ENCODE measurements at places on chromosomes 1 and 21. TPM values are rescaled to one million over a fixed set of nuclear protein-coding genes. Genes with fewer than 3 reads are reported as not detected.

DNA sequence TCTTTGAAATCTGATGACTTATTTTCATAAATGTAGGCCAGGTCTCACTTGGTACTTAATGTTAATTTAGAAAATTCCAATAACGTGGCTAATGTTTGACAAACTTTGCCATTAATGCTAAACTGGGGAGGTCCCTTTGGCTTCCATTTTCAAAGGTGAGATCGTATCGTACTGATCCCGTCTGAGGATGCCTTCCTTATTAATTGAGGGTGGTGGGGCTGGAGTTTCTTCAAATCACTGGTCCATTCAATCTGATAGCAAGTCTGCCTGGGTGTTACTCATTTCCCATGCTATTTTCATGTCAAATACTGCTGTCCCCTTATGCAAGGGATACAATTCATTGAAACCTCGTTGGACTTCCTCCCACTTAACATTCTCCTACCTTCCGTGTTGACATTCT, 327.1 kb downstream of the DISC1 start:
- H3K27ac ChIP-seq: no peak overlapping the region
- DNase-seq: no peak
- peaks cover 9% of the 10 kb centered on the region for H3K27me3 ChIP-seq
- H3K4me1 ChIP-seq: no peaks in the 10 kb centered on the region

- peaks cover 11% of the 10 kb centered on the region for H3K27me3 ChIP-seq
- peak; percentile 93 for DNase-seq
These were observed at the start of gene PPFIA4 for GRCh38 chr1:203026031-203026665. Gene PPFIA4, plus strand, starts transcription at chr1:203026491. Its CDS starts 12,518 bp downstream, at chr1:203039009.

DNA sequence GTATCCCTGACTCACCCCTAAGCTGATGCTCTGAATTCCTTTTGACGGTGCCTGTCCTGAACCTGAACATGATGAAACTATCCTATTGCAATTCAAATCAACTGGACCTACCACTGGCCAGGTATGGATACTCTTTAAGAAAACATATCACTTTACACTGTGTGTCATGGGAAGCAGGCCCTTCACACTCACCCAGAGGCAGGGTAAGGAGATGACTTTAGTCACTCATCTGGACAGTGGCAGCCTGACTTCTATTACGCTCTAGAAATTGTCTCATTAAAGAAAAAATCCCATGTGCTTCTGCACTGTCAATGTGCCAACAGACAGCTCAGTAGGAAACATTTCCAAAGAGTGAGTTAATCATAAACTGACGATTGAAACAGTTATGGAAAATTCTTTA, 94.3 kb downstream of the VAV3 start:
- DNase-seq: peak; percentile 49
- no peak overlapping the region for H3K27ac ChIP-seq
- H3K4me3 ChIP-seq: no peak overlapping the region
- no peaks in the 10 kb centered on the region for H3K27me3 ChIP-seq

DNA sequence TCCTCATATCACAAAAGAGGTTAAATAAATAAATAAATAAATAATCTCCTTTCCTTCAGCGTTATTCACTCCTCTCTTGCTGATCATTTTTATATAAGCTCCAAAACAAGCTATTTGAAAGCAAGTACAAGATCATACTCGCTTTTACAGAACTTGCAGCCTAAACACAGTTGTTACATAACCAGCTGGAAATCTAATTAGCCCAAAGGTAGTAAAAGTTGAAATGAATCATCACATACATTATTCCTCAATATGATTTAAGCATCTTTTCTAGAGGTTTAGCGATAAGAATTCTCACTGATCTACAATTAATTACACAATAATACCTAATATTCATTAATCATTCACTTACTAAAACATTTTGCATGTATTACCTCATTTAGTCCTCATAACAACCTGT, 160.2 kb downstream of the COP1 start:
- peak; percentile 18 for DNase-seq
- H3K27me3 ChIP-seq: no peaks in the 10 kb centered on the region
- no peaks in the 10 kb centered on the region for H3K4me1 ChIP-seq
- H3K4me3 ChIP-seq: no peak overlapping the region

Gene BARHL2
- not detected for total RNA-seq

Gene C1orf141
- total RNA-seq: not detected

Gene MATN1
- total RNA-seq: 0.47 TPM

Measured in MCF 10A (cell line).